CD4-positive, alpha-beta T cell treated with Interferon gamma for 1 hour (primary cell): ENCODE measurements at places on chromosomes 7 and 10.

- no peak for DNase-seq
These were observed 64.4 kb downstream of the ZWINT start for GRCh38 chr10:56296618-56297017.

DNA sequence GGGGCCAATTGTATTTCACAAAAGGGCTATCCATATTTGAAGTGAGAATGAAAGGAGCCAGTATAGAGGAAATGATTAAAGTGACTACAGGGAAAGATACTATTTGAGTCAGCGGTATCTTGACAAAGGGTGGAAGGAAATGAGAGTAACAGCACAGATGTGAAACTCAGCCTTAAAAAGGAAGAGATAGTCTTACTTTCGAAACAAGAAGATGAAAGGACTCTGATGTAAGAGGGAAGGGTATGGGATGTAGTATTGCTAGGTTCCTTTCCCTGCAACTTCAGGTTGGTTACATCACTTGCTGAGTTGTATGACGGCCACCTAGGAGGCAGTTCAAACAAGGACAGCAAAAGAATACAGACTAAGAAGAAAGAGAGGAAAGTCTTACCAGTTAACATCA lies 13.7 kb downstream of the CISD1 start:
- DNase-seq = peak; percentile 6

DNA sequence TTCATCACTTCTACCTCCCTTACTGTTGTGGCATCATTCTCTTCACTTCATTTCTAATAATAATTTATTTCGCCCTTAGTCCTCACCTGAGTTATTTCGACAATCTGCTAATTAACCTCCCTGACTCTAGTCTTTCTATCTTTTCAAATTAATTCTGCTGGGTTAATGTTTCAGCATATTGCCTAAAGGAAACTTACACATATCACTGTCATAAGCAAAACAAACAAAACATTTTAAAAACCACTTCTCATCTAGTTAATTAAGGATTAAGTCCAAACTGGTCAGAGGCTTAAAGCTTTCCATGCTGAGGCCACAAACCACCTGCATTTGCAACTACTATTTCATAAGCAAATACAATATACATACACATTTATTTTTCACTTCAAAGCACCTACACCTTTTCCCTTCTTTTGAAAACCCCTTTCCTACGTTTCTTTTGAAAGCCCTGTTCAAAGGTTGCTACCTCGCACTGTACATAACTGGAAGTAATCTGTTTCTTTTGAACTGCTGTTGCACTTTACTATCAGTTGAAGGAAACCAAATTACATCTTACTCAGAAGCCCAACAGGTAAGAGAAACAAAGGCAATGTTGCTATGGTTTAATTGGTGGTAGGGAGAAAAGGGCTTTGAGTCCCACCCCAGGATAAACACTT lies 10.3 kb downstream of the SEM1 start:
- no peak for DNase-seq

- no peak for DNase-seq
These were observed 35.4 kb downstream of the JMJD1C start for GRCh38 chr10:63430091-63430998.

- DNase-seq = no peak
These were observed 44.3 kb downstream of the ZNF800 start for GRCh38 chr7:127348247-127348631.

DNA sequence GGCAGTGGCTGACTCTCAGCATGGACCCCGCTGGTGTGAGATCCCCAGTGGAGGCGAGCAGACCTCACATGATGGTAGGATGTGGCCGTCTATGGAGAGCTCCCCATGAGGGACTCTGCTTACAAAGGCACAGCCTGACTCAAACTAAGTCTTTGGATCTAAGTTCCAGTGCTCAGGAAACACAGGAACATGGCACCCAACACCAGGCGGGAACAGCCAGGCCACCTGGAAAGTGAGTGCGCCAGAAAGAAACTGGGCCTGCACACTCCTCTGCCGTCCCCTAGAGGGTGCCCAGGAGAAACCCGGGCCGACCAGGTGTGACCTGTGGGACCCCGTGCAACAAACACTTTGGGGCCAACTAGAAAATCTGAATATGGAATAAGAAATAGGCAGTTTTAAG lies 10.0 kb downstream of the PITRM1 start:
- no peak for DNase-seq

GRCh38 chr7:7652798-7653540 lies 12.4 kb downstream of the UMAD1 start:
- DNase-seq = no peak

GRCh38 chr10:113743594-113743993 lies 7.9 kb upstream of the PLEKHS1 start:
- DNase-seq = no peak

- no peak for DNase-seq
These were observed 42.8 kb downstream of the GLI3 start for GRCh38 chr7:42194238-42194637.

- DNase-seq = peak; percentile 20
These were observed 1.9 kb downstream of the TBXAS1 start for GRCh38 chr7:139830782-139831501.

GRCh38 chr7:26489906-26490639 lies 198.4 kb downstream of the SNX10 start:
- no peak for DNase-seq

DNA sequence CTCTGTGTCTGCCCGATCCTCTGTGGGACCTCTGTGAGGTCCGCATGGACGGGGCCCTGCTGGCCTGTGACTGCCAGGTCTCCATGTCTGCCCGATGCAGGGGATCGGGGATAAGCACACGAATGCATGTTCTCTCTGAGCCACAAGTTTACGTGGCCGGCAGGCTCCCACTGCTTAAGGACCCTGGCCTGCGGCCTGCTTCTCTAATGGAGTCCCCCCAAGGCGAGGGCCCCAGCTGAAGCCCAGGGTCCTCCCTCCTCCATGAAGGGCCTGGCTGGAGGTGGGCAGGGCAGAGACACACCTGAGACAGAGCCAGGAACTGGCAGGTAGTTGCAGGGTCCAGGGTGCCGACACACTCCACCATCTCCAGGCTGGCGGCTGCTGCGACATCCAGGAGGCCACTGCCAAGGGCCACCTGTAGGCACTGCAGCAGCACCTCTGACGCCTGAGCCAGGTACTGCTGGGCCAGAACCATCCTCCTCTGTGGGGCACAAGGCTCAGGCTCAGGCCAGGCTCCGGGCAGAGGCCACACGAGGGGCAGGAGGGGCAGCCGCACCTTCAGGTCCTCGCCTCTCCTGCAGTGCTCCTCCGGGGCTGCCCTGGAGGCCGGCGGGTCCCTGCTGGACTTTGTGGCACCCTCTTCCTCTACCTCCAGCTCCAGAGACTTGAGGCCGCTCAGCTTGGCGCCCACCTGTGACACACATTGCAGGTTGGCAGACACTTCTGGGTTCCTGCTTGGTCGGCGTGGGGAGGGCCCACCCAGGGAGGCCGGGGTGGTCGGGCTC lies 60.9 kb upstream of the NKX6-2 start:
- no peak for DNase-seq

- no peak for DNase-seq
These were observed 22.2 kb downstream of the LIPK start for GRCh38 chr10:88728107-88728763.

DNA sequence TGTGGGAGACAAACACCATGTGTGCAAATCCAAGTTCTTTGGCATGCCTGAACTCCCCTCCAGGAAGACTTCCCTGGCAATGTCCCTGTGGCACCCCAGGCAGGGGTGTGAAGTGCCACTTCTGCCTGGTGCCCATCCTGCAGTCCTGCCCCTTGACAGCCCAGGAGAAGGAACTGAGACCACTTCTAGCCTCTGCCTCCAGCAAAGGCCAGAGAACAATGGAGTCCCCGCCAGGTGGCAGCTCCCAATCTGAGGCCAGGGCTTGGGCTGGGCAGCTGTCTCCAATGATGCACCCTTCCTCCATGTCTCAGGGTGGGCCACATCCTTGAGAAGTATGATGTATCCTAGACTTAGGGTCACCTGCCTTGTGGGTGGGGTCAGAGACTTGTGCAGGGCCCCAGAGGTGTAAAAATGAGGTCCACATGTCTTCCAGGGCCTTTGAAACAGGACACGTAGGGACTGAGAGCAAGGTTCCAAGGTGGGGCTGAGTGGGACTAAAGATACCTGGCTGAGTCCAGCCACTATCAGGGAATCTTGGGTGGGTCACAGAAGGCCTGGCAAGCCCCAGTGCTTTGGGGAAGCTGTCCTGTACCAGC lies 5.5 kb downstream of the FXYD4 start:
- no peak for DNase-seq

GRCh38 chr10:42615419-42615818 lies 23.0 kb downstream of the ZNF33B start:
- DNase-seq = no peak
